ENCODE measurements at places on chromosomes 11 and 22.

- DNase-seq, result no peak
Measured at GRCh38 chr11:67393990-67394389, 2.2 kb downstream of the RAD9A start.

DNA sequence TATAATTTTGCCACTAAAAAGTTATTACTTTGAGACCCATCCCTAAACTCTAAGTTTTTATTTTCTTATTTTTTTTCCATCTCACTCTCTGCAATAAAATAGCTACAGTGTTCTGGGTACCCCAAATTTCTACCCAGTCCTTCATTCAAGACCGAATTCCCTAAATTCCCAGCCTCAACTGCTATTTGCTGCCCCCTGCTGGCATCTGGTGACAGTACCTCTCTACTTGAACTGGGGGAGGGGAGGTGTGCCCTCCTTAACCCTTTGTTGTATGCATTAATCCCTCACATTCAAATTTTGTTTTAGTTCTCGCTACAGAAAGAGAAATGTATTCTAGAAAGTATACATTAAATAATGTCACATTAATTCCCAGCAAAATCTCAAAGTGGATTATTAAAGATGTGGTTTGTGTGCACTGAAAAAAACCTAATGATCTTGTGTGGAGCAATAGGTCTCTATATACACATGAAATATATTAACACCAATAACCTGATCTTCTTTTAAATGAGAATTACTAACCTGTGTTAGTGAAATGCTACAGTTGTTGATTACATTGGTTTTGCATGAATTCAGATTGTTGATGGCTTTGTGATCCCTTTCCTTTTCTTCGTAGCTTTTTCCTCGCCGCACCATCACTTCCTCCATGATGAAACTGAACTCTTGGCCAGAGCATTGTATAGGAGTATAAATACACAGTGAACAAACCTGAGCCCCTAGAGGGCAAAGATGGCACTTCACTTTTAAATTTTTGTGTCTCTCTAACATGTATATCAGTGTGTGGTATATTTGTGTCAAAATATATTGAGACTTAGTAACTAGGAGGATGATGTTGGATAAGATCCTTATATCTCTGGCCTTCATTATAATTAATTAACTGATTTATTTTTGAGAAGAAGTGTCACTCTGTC lies 590.0 kb downstream of the METTL15 start:
- no peak for DNase-seq

DNA sequence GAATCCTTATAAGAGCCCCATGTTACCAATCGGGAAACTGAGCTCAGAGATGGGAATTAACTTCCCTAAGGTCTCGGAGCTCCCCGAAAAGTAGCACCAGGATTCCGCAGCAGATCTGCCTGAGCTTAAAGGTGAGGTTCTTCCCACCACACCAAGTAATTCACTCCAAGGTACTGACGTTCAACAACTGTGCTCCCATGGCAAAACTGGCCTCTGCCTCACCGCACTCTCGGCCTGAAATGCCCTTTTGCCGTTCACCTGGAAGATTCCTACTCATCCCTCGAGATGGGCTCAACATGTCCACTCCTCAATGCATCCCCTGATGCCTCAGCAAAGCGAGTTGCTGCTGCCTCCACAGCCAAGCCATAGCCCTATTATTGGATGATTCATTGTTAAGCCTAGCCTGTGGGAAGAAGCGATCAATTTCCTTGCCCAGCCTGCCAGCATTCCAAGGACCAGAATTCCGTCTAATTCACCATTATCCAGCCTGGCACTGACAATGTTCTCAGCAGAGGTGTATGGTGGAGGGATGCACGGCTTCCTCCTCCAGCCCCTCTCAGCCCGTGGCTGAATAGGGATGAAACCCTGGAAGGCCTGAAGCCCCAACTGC lies 4.2 kb downstream of the PLAAT3 start:
- no peak for DNase-seq

DNA sequence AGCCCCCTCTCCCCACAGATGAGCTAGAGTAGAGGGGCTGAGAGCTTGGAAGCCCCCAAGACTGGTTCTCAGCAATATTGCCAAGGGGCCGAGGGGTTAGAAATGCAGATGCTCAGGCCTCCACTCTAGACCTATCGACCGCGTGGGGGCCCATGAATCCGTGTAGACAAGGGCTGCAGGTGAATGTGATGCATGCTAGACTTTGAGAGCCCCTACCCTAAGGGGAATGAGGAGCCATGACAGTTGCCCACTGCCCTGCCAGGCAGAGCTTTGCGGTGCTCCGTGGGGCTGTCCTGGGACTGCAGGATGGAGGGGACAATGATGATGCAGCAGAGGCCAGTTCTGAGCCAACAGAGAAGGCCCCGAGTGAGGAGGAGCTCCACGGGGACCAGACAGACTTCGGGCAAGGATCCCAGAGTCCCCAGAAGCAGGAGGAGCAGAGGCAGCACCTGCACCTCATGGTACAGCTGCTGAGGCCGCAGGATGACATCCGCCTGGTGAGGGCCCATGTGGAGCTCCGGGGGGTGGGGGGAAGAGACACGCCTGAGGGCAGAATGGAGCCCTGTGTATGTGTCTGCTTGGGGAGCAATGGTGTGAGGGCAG lies 1.3 kb downstream of the SSH3 start:
- no peak for DNase-seq

DNA sequence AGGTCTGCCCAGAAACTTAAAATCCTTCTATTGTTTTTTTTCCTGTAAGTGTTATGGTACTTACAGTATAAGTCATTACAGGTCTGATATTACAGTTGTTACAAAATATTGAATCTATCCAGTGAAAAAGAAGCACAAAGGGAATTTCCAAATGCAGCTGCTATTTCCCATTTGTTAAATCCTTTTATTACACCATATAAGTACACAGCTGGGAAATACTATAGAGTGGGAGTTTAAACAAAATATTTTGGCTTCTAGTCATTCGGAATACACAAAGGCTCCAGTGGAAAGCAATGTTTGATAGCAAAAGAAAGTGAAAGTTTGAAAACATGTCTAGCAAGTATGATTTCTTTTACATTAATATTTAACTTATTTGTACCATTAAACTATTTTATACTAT lies 18.0 kb downstream of the SOX6 start:
- DNase-seq, result no peak

GRCh38 chr22:31950226-31950625 lies 5.9 kb downstream of the YWHAH start:
- DNase-seq, result no peak

DNA sequence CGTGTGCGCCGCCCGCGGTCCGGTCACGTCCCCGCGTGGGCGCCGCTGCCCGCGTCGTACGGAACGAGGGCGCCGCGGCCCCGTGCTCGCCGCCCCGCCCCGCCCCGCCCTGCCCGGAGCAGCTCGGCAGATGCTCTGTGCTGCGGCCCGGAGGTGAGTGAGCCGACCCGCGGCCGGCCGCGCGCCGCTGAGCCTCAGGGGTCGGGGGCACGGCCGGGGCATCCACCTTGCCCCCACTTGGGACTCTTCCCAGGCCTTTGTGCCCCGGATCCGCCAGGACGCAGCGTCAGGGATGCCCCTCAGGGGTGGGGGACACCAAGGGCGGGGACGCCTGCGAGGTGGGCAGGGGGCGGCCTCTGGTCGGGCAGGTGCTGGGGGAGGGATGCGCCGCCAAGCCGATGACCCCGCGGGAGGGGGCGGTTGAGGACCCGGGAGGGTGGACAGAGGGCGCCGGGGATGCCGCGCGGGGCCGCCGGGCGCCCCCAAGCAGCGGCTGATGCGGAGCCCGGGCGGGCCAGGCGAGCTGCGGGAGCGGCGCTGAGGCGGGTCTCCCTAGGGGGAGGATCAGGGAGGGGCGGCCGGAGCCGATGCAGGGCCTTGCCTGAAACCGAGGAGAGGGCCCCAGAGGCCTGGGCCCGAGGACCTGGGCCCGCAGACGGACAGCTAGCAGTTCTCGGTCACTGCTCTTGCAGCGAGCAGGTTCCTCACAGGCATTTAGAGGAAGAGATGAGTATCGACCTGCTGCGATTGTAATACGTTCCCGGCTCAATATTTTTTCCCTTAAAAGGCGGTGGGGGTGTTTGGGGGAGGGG lies at the start of gene GNAZ:
GNAZ (plus strand) TSS at position 102 of the 812 bp plus-strand sequence. CDS start 25,177 bp downstream, outside the sequence.
- DNase-seq, result no peak

DNA sequence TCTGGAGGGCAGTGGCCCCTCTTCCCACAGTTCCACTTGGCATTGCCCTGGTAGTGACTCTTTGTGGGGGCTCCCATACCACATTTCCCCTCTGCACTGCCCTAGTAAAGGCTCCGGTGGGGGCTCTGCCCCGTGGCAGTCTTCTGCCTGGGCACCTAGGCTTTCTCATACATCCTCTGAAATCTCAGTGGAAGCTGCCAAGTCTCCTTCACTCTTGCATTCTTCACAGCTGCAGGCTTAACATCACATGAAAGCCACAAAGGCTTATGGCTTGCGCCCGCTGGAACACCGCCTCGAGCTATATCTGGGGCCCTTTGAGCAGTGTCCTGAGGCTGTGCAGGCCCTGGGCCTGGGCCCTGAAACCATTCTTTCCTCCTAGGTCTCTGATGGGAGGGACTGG lies 25.3 kb downstream of the PLEKHB1 start:
- no peak for DNase-seq

- no peak for DNase-seq
Measured at GRCh38 chr11:111623527-111624030, 21.3 kb downstream of the SIK2 start.

GRCh38 chr22:49207008-49208003 lies 620.4 kb downstream of the BRD1 start:
- DNase-seq, result no peak

- DNase-seq, result no peak
Measured at GRCh38 chr11:107858217-107859070, at the start of gene SLC35F2. TSS of gene SLC35F2 (minus strand) at chr11:107858787. CDS start at chr11:107858767, 20 bp downstream.

DNA sequence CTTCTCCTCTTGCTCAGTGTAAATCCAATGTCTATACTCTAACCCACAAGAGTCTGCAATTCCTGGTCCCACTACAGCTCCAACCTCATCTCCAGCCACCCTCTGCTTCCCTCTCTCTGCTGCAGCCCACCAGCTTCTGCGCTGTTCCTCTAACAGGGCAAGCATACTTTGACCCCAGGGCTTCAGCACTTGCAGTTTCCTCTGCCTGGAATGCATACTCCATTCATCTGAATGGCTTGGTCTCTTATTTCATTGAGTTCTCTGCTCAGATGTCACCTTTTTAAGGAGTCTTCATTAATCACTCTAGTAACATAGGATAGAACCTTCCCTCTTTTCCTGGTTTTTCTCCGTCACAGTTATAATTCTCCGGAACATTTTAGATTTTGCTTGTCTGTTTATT lies 141.6 kb downstream of the BUD13 start:
- no peak for DNase-seq

GRCh38 chr11:38818720-38819119 lies 2220.7 kb upstream of the RAG2 start:
- DNase-seq, result no peak

GRCh38 chr11:106706355-106706754 lies 311.9 kb downstream of the GUCY1A2 start:
- peak; percentile 33 for DNase-seq

GRCh38 chr11:96524475-96524874 lies 134.7 kb downstream of the JRKL start:
- no peak for DNase-seq

DNA sequence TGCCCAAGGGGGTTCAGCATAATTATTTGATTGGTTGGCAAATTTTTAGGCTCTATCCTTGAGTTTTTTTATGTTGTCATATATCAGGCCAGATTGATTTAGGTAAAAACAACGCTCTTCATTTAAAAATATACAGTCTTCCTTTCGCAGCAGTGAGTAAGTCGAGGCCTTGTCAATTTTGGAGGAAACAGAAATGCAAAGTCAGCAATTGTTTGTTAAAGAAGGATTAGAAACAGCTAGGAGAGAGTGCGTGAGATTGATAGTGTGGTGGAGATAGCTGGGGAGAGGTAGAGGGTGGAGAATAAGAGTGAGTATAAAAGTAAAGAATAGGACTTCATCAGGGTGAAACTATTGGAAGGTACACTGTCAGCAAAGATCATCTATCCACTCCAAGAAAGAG lies 830.8 kb downstream of the LUZP2 start:
- DNase-seq, result no peak

Measured in skeletal muscle cell (primary cell).